ENCODE measurements at places on chromosomes 16 and 17.
A peak's percentile ranks its signal among the peaks of the same experiment; 100 is the strongest.

- no peak for DNase-seq
These were observed 22.2 kb upstream of the C17orf107 start for GRCh38 chr17:4877089-4877488.

DNA sequence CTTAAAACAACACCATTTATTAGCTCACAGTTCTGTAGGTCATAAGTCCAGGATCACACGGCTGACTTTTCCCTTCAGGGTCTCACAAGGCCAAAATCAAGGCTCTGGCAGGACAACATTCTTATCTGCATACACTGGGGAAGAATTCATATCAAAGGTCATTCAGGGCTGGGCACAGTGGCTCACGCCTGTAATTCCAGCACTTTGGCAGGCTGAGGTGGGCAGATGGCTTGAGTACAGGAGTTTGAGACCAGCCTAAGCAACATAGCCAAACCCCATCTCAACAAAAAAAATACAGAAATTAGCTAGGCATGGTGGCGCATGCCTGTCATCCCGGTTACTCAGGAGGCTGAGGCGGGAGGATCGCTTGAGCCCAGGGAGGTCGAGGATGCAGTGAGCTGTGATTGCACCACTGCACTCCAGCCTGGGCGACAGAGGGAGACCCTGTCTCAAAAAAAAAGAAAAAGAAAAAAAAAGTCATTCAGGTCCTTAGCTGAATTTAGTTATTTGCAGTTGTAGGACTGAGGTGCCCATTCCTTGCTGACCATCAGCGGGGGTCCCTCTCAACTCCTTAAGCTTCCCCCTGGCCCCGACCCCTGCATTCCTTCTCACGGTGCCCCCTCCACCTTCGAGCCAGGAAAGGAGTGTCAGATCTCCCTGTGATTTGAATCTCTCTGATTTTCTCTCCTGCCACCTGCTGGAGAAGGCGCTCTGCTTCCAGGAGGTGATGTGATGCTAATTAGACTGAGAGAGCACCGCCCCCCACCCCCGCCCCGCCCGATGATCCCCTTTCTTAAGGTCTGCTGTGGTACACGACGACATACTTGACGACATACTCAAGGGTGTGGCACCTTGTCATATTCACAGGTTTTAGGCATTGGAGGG, 91.8 kb upstream of the CLEC18A start:
- no peak for DNase-seq

DNA sequence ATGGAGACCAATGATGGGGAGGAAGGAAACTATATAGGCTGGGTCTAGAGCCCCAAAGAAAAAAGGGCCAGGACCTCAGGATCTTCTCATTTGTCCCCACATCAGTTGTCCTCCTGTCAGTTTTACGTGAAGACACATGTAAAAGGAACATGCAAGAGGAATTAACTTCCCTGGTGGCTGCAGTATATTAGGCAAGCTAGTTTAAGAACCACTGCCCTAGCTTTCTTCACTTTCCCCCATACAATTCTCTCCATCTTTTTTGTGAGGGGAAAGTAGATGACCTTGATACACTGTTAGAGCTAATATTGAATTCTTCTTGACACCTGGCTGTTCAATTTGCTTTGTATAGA, 2.3 kb downstream of the MAP3K3 start:
- DNase-seq = no peak

- DNase-seq = no peak
These were observed 9.4 kb downstream of the SNRNP25 start for GRCh38 chr16:62968-63391.

- no peak for DNase-seq
These were observed 158.3 kb downstream of the NTN1 start for GRCh38 chr17:9179602-9180001.

- DNase-seq = no peak
These were observed 13.6 kb upstream of the GGA2 start for GRCh38 chr16:23523876-23524385.

GRCh38 chr16:70590722-70591415, 55.5 kb upstream of the IL34 start:
- DNase-seq = no peak

DNA sequence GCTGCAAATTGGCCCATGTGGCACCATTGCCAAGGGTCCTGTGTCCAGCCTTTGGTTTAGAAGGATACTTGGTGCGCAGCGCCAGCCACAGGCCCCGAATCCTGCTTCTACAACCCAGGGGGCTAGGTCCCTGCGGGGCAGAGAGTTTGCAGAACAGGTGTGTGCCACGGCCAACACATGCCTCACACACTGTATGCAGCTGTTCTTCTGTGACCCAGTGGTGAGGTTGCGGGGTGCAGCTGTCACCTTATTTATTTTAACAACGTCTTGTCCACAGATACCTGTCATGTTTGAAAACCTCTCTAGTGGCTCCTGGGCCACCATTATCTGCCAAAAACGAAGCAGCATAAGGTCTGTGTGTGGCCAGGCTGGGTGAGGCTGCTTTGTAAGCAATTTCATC, 11.6 kb downstream of the CBFA2T3 start:
- no peak for DNase-seq

- no peak for DNase-seq
These were observed 4.9 kb downstream of the MYLK3 start for GRCh38 chr16:46743232-46743719.

DNA sequence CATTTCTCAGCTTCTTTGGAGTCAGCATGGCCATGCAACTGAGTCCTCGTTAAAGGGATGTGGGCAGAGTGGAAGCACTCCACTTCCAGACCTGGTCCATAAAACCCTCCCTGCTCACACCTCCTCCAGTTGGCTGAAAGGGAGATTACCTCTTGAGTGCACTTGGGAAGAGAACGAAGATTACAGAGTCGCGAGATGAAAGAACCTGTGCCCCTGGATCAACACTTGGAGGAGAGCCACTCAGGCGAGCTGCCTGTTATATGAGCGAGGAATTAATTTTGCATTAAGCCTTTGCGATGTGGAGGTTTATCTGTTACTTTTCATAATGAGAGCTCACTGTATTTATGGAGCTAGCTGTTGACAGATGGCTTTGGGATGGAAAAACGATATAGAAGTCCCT, 147.9 kb downstream of the MAF start:
- no peak for DNase-seq

DNA sequence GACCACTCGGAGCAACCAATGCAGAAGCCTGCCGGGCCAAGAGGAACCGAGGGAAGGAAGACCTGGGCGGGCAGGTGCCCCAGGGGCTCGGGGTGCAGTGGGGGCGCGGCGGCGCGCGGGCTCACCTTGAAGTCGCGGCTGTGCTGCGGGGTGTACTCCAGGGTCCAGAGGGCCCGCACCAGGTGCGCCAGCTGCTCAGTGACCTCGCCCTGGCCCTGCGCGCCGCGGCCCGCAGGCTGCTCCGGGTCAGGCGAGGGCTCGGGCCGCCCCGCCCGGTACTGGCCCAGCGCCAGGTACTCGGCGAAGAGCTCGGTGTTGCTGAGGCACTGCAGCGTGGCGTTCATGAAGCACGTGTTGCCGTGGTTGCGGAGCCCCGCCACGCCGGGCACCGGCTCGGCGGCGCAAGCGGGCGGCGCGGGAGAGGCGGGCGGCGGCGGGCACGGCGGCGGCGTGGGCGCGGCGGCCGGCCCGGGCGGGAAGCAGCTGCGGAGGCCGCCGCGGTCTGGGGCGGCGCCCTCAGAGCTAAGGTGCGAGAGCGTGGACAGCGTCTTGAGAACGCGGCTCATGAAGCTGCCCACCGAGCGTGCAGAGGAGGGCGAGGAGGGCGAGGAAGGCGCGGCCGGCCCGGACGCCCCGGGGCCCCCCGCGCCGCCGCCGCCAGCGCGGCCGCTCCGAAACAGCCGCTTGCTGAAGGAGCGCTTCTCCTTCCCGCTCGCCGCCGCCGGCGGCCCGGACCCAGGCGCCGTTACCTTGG, 562 bp downstream of the USP31 start:
- peak; percentile 61 for DNase-seq

DNA sequence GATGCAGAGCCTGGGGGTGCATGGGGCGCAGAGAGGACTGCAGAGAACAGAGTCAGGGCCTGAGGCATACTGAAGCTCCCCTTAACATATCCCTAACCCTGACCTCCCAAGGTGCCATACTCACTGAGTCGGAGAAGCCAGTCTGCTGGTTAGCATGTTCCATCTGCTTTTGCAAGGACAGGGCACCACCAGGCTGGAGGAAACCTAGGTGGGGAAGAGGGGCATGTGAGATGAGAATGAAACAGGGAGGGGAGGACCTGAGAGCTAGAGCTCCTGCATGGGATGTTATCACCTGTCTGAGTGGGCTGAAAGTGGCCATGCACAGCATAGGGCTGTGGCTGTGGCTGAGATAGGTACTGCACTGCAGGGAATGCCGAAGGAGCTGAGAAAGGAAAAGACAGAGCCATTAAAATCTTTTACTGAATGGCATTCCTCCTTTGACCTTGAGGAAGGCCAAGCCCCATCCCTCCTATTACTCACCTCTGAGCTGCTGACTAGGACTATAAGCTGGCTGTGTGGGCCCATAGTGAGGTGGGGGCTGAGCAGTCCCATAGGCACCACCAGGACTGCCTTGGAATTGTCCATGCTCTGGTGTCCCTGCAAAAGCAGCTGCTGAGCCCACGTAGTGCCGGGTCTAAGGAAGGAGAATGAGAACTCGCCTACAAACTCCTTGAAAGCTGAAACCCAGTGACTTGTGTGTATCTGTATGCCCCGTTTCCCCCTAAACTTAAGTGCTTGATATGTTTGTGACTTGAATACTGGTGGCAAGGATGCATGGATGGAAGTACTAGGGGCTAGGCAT, 1.9 kb downstream of the GPS2 start:
- DNase-seq = no peak

GRCh38 chr17:67358612-67359011, 7.8 kb downstream of the PSMD12 start:
- no peak for DNase-seq

DNA sequence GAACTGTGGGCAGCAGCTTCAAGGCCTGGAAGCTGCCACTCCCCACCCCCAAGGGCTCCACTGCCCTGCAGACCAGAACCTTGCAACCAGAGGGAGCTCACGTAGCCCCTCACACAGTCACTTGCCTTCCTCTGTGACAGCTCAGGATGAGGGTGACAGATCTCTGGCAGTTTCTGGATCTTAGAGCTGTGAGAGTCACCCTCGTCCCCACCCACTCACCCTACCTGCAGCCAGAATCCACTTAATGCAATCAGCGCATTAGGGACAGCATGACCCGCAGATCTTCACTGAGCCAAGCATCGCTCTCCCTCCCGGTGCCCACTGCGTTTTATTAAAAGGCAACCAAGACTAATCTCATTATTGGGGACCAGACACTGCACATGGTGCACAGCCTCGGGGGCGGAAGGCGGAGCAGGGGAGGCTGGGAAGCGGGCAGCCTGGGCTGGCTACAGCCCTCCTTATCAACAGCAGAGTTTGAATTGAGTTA, 3.5 kb downstream of the CYB561 start:
- DNase-seq = no peak

DNA sequence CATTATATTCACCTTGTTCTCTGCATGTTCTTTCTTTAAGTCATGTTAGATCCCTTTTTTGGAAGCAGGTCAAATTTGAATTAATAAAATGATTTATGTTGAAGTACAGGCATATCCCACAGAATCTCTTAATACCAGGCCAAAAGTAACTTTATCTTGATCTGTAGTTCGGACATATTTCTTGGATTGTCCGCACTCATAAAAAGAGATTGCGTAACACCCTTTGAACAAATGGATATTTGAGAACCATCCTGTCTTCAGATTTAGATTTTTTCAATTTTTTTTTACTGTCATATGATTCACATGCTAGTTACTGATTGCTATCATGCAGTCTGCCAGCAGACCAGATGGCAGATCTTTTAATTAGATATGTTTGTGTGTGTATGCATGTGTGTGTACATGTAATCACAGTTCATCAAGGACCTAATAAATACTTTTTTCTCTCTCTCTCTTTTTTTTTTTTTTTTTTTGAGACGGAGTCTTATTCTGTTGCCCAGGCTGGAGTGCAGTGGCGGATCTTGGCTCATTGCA, 352.6 kb downstream of the WWOX start:
- no peak for DNase-seq

DNA sequence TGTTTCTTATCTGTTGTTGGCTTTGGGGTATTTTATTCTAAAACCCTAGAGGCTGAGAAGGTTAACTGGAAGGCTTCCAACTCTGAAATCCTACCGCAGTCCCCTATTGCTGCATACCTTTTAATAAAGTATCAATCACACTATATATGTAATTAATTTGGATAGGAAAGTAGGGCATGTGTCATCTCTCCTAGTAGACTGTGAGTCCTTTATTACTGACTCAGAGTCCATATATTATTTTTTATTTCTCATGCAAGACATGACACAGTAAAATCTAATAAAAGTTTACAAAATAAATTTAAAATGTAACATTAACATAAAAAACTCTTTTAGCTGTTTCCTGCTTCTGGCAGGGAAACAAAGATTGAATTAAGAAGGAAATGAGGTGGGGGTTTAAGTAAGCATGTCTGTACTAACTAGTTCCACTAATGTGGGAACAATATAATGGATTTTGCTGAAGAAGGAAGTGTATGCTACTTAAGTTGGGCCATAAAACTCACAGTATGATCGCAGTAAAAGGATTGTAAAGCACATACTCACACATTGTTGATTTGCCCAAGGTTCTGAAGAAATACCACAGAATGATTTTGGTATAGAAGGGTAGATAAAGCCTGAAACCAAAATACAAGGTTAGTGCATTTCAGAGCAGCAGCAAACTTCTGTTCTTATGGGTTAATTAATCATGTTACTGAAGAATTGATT, 97.6 kb upstream of the HLF start:
- no peak for DNase-seq

- DNase-seq = no peak
These were observed 71.5 kb upstream of the N4BP1 start for GRCh38 chr16:48681520-48681919.

GRCh38 chr17:20234276-20234675, 225.1 kb downstream of the SPECC1 start:
- DNase-seq = peak; percentile 64

- DNase-seq = no peak
These were observed 20.6 kb downstream of the HIC1 start for GRCh38 chr17:2075336-2076086.

DNA sequence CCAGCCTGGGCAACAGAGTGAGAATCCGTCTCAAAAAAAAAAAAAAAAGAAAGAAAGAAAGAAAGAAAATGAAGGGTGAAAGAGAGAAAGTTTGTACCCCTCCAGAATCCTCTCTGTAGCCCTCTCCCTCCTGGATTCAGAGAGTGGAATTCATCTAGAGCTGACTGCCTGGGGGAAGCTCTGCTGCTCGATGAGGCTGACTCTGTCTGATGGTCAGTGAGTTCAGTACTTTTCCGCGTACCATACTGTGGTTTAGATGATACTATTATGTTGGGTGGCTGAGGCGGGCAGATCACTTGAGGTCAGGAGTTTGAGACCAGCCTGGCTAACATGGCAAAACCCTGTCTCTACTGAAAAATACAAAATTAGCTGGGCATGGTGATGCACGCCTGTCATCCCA, 14.8 kb downstream of the TMEM94 start:
- no peak for DNase-seq

GRCh38 chr16:49832177-49832576, 23.7 kb downstream of the ZNF423 start:
- DNase-seq = no peak

- no peak for DNase-seq
These were observed 89.1 kb upstream of the HS3ST3A1 start for GRCh38 chr17:13690806-13691205.

DNA sequence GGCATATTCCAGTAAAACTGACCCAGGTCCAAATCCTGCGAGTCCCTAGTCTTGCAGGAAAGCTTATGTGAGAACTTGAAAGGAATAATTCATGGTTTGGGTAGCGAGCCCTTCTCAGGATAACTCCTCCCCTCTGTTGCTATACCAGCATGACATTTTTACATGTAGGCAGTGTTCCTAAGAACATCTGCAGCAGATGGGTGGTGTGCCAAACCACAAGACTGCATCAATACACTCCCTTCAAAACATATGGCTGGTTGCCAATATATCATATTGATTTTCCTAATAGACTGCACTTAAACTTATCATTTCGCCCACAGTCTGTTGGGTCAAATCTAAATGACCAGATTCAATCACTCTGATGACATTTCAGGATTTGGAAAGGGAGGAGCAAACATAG, 19.9 kb downstream of the PSME3IP1 start:
- DNase-seq = no peak

Measured in stimulated activated naive CD8-positive, alpha-beta T cell treated with anti-CD3 and anti-CD28 coated beads, Interleukin-15, amount 100 ng/mL, for 72 hours (primary cell).